Dermis lymphatic vessel endothelial cell (primary cell): ENCODE measurements at places on chromosomes 13 and 19. TPM values are rescaled to one million over a fixed set of nuclear protein-coding genes. Genes with fewer than 3 reads are reported as not detected.

PEAK3 gene
- 0.22 and 0.26 TPM in 2 replicates for total RNA-seq

LIM2 gene
- not detected in 2 replicates for total RNA-seq

KIRREL2 gene
- not detected in 2 replicates for total RNA-seq

DZIP1 gene
- total RNA-seq, result 0.26 and 0.43 TPM in 2 replicates

CARD8 gene
- total RNA-seq, result 62.0 and 103 TPM in 2 replicates

CEACAM20 gene
- not detected in 2 replicates for total RNA-seq
